Type B pancreatic cell (in vitro differentiated cells): ENCODE measurements at places on chromosomes 13 and 19. TPM values are rescaled to one million over a fixed set of nuclear protein-coding genes. Genes with fewer than 3 reads are reported as not detected.

The IL17D gene
- 1.5 and 6.3 TPM in 2 replicates for total RNA-seq

The GNG7 gene
- 3.8 and 12.2 TPM in 2 replicates for total RNA-seq

The NDUFA3 gene
- total RNA-seq = 140 and 155 TPM in 2 replicates

The FUT3 gene
- 6.6 and 16.3 TPM in 2 replicates for total RNA-seq

The CYP4F11 gene
- total RNA-seq = not detected in 2 replicates

The KHSRP gene
- 336 and 414 TPM in 2 replicates for total RNA-seq

The CD70 gene
- 0.74 and 1.0 TPM in 2 replicates for total RNA-seq

The NFIX gene
- total RNA-seq = 4.2 and 12.4 TPM in 2 replicates

The TMEM238 gene
- 8.1 and 14.0 TPM in 2 replicates for total RNA-seq

- no peak overlapping the region for H3K27ac ChIP-seq
- H3K4me3 ChIP-seq = no peak overlapping the region
- H3K27me3 ChIP-seq = no peaks in the 10 kb centered on the region
- peaks cover 9% of the 10 kb centered on the region for H3K4me1 ChIP-seq
- no peaks in the 10 kb centered on the region for H3K36me3 ChIP-seq
- no peak for DNase-seq
These were observed 62.5 kb upstream of the MEDAG start for GRCh38 chr13:30843548-30843947.

- H3K4me3 ChIP-seq = no peak overlapping the region
- DNase-seq = no peak
These were observed 123.1 kb downstream of the CDK8 start for GRCh38 chr13:26377038-26377437.

GRCh38 chr19:12881172-12881808, at the start of gene DNASE2:
TSS of gene DNASE2 (minus strand) at chr19:12881449. CDS start at chr19:12881375, 74 bp downstream.
- H3K36me3 ChIP-seq = no peaks in the 10 kb centered on the region
- peak within 1 kb of the TSS; percentile 81 for H3K27ac ChIP-seq
- peak within 1 kb of the TSS; percentile 89 for H3K4me3 ChIP-seq

DNA sequence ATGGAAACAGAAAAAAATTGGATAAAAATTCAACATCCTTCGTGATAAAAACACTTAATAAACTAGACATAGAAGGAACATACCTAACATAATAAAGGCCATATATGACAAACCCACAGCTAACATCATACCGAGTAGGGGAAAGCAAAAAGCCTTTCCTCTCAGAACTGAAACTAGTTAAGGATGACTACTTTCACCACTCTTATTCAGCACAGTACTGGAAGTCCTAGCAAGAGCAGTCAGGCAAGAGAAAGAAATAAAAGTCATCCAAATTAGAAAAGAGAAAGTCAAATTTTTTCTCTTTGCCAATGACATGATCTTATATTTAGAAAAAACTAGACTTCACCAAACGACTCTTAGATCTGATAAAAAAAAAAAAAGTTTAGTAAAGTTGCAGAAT, 25.8 kb upstream of the SLC7A9 start:
- H3K27ac ChIP-seq = no peak overlapping the region
- peaks cover 53% of the 10 kb centered on the region for H3K36me3 ChIP-seq
- no peak overlapping the region for H3K4me3 ChIP-seq

- no peaks in the 10 kb centered on the region for H3K27me3 ChIP-seq
- peak overlapping the region; percentile 92 for H3K27ac ChIP-seq
- H3K4me1 ChIP-seq = peaks cover 67% of the 10 kb centered on the region
- DNase-seq = no peak
These were observed 89.5 kb downstream of the ARHGEF7 start for GRCh38 chr13:111204438-111205177.

- peaks cover 34% of the 10 kb centered on the region for H3K36me3 ChIP-seq
- H3K27me3 ChIP-seq = no peaks in the 10 kb centered on the region
- no peak for DNase-seq
- peaks cover 7% of the 10 kb centered on the region for H3K4me1 ChIP-seq
- H3K4me3 ChIP-seq = no peak overlapping the region
These were observed 52.0 kb downstream of the COG3 start for GRCh38 chr13:45516757-45517156.

GRCh38 chr13:47112903-47113299, 216.0 kb upstream of the HTR2A start:
- H3K36me3 ChIP-seq = no peaks in the 10 kb centered on the region
- no peaks in the 10 kb centered on the region for H3K4me1 ChIP-seq
- H3K4me3 ChIP-seq = no peak overlapping the region
- H3K27ac ChIP-seq = no peak overlapping the region
- no peak for DNase-seq

DNA sequence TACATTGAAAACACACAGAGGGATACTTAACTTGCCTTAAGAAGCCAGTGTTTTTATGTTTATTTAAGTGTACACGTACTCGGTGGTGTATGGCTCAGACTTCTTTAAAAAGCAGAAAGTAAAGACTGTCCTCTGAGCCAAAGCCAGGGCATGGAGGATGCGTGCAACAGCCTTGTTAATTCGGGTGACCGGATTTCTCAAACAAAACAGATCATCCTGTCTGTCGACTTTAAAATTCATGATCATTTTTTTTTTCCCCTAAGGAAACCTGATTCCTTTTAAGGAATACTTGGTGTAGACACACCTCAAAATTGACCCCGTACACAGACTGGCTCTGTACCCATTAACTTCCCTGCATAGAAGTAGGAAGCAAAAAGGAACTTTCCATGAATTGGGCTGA, 124.7 kb upstream of the RNF113B start:
- H3K27ac ChIP-seq = peak overlapping the region; percentile 92
- H3K4me1 ChIP-seq = peaks cover 67% of the 10 kb centered on the region
- H3K36me3 ChIP-seq = peaks cover 14% of the 10 kb centered on the region
- DNase-seq = no peak

GRCh38 chr19:11018763-11019162, 57.9 kb downstream of the SMARCA4 start:
- peak overlapping the region; percentile 85 for H3K4me3 ChIP-seq
- no peaks in the 10 kb centered on the region for H3K4me1 ChIP-seq
- no peaks in the 10 kb centered on the region for H3K27me3 ChIP-seq
- no peak for DNase-seq
- H3K36me3 ChIP-seq = peaks cover 32% of the 10 kb centered on the region

- no peaks in the 10 kb centered on the region for H3K36me3 ChIP-seq
- no peak for DNase-seq
- no peaks in the 10 kb centered on the region for H3K27me3 ChIP-seq
- H3K4me1 ChIP-seq = peaks cover 4% of the 10 kb centered on the region
- H3K27ac ChIP-seq = peak overlapping the region; percentile 95
These were observed 9.9 kb downstream of the LMTK3 start for GRCh38 chr19:48501494-48502349.

DNA sequence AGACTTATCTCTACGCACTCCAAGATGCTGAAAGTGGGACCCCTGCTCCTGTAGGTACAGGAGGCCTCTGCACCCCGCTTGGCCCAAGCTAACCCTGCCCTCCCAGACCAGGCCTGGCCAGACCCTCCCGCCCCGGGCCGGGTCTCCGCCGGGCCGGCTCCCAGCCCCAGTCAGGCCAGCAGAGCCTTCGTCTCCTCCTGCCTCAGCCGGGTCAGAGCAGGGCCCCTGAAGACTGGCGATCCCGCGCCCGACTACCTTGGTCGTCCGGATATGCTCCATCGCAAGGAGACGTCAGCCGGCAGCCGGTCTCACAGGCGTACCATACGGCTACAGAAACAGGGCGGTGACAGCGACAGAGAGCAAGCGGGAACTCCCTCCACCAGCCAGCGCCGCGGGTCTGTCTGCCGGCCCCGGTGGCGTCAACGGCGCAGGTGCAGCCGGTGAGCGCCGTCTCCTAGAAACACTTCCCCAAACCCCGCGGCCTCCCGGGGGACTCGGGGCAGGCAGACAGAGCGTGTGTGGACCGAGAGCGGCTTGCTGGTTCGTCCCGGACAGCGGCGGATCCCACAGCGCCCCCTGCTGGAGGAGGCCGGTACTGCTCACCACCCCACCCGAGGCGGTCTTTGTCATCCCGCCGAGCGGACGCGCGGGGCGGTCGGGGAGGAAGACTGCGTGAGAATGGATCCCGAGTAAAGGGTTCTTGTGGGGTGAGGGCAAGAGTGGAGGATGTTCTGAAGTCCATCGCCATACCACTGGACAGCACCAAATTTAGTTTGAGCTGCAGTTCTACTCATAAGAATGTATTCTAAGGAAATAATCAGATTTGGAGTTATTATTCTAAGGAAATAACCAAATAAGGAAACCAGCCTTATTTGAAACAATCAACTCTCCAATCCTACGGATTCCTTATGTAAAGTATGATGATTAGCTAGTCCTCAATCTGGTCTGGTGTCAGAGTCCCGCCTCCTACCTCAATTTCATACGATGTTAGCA, at the start of gene MTMR6:
Gene MTMR6 (minus strand): TSS at position 520 of the 993 bp plus-strand sequence. CDS start 241 bp downstream, at position 279.
- peaks cover 27% of the 10 kb centered on the region for H3K27me3 ChIP-seq
- peaks cover 10% of the 10 kb centered on the region for H3K4me1 ChIP-seq
- H3K4me3 ChIP-seq = peak within 1 kb of the TSS; percentile 94
- no peaks in the 10 kb centered on the region for H3K36me3 ChIP-seq

GRCh38 chr13:49421391-49421790, 22.5 kb downstream of the CAB39L start:
- H3K4me1 ChIP-seq = peaks cover 7% of the 10 kb centered on the region
- no peak for DNase-seq

GRCh38 chr13:90015565-90016507, 1331.7 kb upstream of the MIR17HG start:
- H3K27me3 ChIP-seq = no peaks in the 10 kb centered on the region
- no peak overlapping the region for H3K4me3 ChIP-seq
- H3K36me3 ChIP-seq = no peaks in the 10 kb centered on the region
- DNase-seq = no peak

DNA sequence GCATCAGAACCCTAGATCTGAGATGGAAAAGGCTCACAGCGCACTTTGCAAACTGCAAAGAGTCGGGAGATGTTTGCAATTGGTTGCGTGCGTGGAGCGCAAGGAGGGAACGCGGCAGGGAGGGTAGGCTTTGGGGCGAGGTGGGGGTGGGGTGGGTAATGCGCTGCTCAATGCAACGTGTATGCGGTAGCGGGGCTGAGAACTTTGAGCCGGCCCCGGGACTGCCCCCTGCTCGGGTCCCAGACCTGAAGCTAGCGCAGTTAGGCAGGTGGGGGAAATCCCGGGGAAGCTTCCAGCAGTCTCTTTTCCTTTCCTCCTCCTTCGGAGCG, 971 bp downstream of the FOSB start:
- H3K4me1 ChIP-seq = peaks cover 8% of the 10 kb centered on the region
- H3K36me3 ChIP-seq = peaks cover 4% of the 10 kb centered on the region
- peak overlapping the region; percentile 94 for H3K4me3 ChIP-seq

DNA sequence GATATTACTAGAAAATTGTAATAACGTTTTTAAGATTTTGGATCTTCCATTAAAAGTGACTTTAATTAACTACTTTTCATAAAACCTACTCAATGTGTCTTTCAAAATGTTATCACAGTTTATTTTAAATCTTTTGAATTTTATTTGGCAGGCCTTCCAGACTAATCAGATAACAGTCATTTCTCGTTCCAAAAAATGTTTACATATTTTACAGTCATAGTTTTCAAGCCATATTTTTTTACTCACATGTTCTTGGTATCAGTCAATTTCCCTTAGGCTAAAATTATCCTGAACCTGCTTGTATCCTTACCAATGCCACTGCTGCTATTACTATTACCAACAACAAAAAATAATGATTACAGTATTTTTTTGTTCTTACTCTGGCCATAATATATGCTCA, 1783.5 kb downstream of the SLITRK5 start:
- DNase-seq = no peak
- no peak overlapping the region for H3K4me3 ChIP-seq
- no peaks in the 10 kb centered on the region for H3K36me3 ChIP-seq
- H3K27ac ChIP-seq = no peak overlapping the region
- peaks cover 5% of the 10 kb centered on the region for H3K4me1 ChIP-seq

DNA sequence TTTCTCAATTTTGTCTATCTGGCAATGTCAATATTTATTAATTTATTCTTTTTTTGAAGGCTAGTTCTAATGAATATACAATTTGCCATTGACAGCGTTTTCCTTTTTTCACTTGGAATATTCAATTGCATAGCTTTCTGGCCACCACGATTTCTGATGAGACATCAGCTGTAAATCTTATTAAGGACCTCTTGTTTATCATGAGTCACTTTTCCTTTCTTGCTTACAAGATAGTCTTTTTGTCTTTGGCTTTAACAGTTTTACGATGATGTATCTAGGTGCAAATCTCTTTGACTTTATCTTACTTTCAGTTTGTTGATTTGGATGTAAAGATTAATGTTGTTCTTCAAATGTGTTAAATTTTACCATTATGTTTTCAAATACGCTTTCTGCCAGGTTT, 991.6 kb upstream of the SLC10A2 start:
- H3K27me3 ChIP-seq = no peaks in the 10 kb centered on the region
- H3K4me1 ChIP-seq = no peaks in the 10 kb centered on the region
- H3K27ac ChIP-seq = no peak overlapping the region
- peaks cover 5% of the 10 kb centered on the region for H3K36me3 ChIP-seq
- no peak overlapping the region for H3K4me3 ChIP-seq

DNA sequence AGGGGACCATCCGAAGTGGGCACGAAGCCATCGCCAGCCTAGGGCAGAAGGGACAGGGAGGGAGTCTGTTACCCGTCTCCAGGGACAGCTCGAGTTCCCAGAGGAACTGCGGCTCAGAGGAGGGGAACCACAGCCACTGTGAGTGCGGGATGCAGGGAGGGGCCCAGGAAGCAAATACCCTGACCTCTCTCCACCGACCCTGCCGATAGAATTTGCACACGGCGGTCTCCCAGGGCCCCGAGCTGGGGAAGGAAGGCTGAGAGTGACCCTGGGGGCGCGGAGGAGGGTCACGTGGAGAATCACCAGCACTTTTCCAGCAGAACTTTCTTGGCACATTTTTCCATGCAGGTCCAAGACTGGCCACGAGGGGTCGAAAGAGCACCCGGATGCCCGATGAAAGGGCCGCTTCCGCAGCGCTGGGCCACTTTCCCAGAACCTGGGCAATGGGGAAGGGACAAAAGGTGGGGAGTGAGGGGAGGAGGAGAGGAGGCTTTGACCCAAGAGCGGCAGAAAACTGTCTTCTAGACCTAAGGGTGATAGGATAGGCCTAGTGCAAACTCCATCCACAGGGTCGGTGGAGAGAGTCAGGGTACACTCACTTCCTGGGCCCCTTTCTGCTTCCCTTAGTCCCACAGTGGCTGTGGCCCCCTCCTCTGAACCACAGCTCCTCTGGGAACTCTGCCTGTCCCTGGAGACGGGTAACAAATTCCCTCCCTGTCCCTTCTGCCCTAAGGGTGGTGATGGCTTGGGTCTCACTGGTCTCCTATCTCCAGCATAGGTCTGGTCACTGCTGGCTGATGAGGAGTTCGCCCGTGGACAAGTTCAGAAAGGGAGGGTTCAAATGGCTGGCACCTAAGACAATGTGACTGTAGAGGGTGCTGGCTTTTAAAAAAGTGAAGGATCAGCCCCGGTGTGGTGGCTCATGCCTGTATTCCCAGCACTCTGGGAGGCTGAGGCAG, 5.3 kb upstream of the GPR4 start:
- peaks cover 15% of the 10 kb centered on the region for H3K36me3 ChIP-seq
- H3K4me3 ChIP-seq = peak overlapping the region; percentile 68
- peak; percentile 82 for DNase-seq
- H3K27ac ChIP-seq = peak overlapping the region; percentile 66
- peaks cover 14% of the 10 kb centered on the region for H3K4me1 ChIP-seq
